ENCODE measurements at places on chromosomes 3 and 15.
A peak's percentile ranks its signal among the peaks of the same experiment; 100 is the strongest.

- DNase-seq = no peak
Observed at GRCh38 chr15:43317566-43318184, 12.7 kb downstream of the LCMT2 start.

GRCh38 chr3:129004639-129005295 is 3.7 kb downstream of the EFCC1 start:
- DNase-seq = no peak

- no peak for DNase-seq
Observed at GRCh38 chr3:150110097-150110496, 139.4 kb upstream of the PFN2 start.

DNA sequence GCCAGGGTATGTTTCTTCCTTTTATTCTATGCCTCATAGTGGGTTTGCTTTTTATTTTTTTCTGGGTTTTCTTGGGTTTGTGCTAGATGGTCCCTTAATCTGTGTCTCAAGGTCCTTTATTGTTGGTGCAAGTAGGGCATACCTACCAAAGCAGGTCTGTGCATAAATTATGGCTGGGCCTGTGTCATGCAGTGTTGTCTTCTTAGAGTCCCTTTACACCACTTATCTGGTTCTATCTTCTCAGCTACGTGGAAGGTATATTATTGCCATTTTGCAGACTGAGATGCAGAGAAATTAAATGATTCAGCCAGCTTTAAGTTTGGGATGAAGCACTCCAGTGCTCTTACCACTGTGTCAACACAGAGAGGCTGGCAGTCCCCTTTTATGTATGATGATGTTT is 293.5 kb upstream of the SOX2 start:
- no peak for DNase-seq

- no peak for DNase-seq
Observed at GRCh38 chr3:175489406-175489805, 630.3 kb downstream of the NAALADL2 start.

- DNase-seq = no peak
Observed at GRCh38 chr3:42009456-42009855, 47.6 kb upstream of the ULK4 start.

DNA sequence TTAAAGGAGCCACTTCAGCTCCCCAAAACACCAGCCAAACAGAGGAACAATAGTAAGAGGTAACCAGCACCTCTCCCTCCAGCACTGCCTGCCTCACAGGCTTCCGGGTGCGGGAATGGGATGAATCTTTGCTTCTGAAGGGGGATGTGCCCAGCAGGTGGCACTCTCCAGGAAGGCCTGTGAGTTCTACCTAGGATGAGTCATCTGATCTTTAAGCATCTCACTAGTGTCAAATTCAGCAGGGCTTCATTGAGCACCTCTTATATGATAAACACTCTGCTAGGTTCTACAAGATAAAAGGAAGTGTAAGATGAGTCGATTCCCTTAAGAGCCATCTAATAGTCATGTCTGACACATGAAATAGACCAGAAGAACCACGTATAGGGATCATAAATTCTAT is 237.4 kb upstream of the UMPS start:
- DNase-seq = peak; percentile 43

- peak; percentile 79 for DNase-seq
Observed at GRCh38 chr3:191328962-191329653, at the start of gene CCDC50. Gene CCDC50 (plus strand): TSS chr3:191329394. CDS start chr3:191329675, 281 bp downstream.

DNA sequence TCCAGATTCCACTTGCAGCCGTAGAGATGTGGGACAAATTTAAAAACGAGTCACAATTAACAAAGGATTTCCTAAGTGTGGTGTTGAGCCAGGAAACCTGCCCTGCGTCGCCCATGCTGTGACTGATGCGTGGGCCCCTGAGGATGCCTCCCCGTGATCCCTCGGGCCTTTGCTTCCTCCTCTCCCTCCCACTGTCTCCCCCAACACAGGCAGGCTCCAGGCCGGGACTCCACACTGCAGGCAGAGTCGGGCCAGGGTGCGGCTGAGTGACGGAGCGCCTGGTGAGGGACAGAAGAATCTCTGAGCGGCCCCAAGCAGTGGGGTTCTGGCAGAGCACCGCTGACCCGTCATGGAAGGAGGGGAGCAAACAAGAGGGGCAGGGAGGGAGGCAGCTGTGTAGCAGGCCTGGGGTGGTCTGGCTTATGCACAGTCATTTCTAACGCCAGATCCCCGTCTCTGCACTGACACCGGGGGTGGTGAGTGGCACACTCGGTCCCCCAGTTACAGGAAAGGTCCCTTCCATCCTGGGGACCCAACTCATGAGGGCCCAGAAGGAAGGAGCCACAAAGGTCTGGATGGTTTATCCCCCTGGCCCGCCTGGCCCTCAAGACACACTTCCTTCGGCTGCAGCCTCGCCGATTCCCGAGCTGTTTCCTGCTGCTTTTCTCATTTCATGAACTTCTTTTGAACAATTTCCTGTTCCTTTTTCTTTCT is 91.0 kb downstream of the XXYLT1 start:
- DNase-seq = peak; percentile 35

DNA sequence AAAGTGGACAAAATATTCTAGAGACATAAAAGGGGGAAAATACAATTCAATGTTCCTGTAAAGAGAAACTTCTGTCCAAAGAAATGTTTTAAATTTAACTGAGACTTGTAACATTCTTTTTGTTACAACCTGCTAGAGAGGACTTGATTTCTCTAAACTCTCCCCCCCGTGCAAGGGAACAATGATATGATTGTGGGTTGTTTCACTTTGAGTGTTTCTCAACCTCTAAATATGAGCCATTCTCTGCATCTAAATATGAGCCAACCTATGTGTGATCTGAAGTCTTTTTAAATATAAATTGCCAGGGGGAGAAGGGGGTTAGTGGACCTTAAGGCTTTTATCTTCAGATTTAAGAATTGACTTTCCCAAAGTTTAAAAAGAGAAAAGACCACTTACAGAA is 14.6 kb downstream of the ZNF860 start:
- no peak for DNase-seq

GRCh38 chr3:27345493-27345892 is 23.7 kb downstream of the NEK10 start:
- DNase-seq = no peak

DNA sequence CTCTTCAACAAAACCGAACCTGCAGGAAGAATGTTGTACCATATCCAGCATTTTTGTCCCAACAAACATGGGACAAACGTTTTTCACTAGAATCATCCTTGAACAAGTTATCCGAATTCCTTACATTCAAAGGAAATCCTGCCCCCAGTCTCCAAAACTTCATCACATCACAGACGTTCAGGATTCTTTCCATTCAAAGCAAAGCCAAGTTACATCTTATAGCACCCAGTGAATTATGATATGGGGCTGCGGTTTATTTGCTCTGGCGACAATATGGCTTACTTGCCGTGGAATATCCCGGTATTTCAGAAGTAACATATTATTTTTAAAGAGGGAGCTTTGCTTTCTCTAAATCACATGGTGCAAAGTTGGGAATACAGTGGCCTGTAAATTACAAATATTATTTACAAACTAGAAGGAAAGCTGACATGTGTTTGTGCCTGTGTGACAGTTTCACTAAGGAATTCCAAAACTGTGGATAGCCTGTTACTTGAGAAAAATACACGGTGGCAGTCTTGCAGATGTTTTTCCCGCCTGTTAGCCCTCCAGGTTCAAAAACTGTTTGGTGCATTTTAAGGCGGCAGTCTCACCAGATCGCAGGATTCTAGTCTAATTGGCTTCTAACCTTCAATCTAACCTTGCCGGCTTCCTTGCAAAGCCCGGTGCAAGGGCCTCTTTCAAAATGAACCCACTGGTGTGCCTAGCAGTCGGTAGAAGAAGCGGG is 736 bp upstream of the MBNL1 start:
- no peak for DNase-seq

DNA sequence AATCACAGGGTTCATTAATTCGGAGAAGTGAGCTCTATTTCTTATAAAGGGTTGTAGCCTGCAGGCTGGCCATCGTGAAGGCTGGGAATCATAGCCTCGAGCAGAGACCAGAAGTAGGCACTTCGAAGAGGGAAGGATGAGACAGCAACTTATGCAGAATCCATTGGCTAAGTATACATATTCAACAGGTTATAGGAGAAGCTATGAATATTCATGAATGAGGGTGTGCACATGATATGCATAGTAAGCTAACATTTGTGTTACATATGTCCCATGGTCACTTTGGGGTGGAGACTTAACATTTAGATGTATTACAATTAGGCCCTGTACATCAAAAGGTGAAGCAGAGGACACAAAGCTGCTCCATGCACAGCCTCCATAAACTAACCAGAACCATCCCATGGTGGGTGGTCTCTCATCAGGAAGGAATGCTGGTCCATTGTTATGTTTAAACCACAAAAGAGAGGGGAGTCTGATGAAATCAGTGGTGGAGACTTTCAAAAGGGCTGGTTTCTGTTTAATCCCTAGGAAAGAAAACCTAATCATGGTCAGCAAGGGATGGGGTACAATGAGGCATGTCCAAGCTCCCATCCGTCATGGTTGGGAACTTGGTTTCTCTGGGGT is 80.8 kb upstream of the FHIT start:
- no peak for DNase-seq

DNA sequence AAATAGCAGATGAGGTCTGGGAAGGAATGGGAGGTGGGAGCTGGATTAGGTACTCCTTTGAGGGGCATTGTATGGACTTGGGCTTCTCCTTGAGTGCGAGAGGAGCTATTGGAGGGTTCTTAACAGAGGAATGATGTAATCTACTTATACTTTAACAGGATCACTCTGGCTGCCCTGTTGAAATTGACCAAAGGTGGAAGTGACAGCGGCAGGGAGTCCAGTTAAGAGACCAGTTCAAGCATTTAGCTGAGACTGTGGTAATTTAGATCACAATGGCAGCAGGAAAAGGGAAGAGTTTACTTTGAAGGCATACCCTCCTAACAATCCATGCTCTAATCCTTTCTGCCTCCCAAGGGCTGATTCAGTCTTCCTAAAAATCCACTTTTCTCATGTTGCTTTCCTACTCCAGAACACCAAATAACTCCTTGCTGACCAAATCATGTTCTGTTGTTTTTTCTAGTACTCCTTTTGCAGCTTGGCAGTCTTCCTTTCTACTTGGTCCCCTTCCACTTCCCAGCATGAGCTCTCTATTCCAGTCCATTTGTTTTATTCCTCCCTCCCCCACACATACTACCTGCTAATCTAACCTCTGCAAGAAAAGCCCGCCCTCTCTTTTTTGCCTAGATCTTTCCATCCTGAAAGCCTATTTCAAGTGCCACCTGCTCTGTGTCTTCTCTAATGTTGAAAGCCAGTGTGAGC is 139.4 kb downstream of the NECTIN3 start:
- DNase-seq = no peak

DNA sequence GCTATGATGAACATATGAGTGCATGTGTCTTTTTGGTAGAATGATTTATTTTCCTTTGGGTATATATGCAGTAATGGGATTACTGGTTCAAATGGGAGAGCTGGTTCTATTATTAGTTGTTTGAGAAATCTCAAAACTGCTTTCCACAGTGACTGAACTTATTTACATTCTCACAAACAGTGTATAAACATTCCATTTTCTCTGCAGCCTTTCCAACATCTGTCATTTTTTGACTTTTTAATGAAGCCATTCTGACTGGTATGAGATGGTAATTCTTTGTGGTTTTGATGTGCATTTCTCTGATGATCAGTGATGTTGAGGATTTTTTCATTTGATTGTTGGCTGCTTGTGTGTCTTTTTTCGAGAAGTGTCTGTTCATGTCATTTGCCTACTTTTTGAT is 1124.2 kb downstream of the NAALADL2 start:
- no peak for DNase-seq

GRCh38 chr3:4614070-4614469 is 120.9 kb downstream of the ITPR1 start:
- DNase-seq = no peak

DNA sequence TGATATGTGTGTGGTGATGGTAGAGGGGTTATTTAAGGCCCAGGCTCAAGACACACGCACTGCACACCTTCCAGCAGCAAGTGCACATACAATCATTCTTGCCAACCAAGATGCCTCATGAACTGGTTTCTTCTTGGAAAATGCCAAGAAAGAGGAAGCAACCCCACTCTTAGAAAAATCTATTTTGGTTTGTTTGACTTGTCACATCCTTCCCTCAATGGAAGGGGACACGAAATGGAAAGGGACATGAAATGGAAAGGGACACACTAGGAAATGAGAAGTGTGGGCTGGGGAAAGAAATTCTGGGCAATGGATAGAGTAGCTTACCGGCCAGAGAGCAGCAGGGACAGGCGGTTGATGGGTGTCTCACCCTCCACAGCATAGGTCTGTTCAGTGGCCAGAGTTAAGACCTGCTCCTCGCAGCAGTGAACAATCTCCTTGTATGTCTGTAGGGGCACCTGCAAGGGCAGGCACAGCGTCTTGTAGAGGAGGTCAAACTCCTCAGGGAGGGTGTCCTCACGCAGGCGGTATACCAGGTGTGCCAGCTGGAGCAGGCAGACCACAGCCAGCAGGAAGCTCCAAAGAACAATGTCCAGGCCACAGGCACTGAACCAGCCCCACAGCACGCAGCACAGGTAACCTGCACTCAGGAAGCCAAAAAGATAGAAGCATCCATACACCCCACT is 640 bp downstream of the POPDC2 start:
- no peak for DNase-seq

- no peak for DNase-seq
Observed at GRCh38 chr3:136209921-136210320, 13.8 kb upstream of the MSL2 start.

- DNase-seq = peak; percentile 80
Observed at GRCh38 chr3:48739955-48740823, 23.2 kb upstream of the IP6K2 start.

DNA sequence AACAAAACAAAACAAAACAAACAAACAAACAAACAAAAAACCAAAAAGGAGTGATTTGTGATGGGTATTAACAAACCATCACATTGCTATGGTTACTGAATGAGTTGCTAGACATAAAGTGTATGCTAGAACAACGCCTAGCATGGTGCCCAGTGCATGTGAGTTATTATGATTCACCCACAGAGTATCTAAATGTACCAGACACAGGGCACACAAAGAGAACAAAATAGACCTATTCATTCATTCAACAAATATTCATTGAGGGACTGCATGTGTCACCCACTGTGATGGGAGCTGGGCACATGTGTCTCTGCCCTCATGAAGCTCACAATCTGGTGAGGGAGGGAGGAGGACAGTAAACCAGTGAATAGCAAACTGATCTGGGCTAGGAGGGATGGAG is 11.6 kb upstream of the ACAN start:
- no peak for DNase-seq

DNA sequence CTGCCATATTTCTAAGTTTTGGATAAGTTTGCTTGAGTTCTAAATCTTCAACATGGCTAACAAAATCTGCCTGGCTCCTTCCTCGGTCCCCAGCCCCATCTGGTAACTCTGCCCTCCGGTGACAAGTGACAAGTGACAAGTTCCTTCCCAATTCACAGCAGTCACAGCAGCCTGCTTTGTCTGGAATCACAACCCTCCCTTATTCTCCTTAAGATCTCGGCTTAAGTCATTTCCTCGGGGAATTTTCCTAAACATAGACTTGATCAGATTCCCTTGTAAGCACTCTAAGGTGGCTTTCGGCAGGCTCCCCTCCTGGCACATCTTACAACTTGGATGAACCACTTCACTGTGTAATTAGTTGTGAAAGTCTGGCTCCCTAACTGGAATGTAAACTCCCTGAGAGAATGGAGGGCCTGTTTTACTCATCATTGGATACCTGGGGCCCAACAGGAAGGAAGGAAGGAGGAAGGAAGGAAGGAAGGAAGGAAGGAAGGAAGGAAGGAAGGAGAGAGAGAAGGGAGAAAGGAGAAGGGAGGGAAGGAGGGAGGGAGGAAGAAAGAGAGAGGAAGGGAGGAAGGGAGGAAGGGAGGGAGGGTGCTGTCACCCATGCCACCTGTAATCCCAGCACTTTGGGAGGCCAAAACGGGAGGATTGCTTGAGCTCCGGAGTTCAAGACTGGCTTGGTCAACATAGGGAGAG is 126.4 kb downstream of the SHQ1 start:
- DNase-seq = no peak

Data from endothelial cell (in vitro differentiated cells).